Stimulated activated CD8-positive, alpha-beta memory T cell treated with anti-CD3 and anti-CD28 coated beads, Interleukin-4, amount 100 ng/mL, for 1 hour (primary cell): ENCODE measurements at places on chromosomes 5 and 9.

DNA sequence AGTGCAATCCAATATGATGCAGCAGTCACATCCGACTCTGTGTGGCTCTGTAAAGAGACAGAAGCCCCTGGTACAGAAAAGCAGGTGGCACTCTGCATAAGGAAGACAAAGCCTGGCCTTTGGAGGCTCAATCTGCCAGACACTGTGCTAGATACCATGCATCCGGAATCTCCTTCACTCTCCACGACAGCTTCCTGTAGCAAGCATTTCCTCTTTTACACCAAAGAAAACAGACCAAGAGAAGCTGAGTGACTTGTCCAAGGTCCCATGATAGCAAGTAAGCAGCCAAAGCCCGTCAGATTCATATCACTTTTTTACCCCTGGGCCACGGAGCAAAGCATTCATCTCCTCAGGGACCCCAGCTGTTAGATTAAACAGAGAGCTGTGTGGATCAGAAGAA lies 64.2 kb upstream of the SMIM23 start:
- no peak for DNase-seq

- DNase-seq = no peak
Observed at GRCh38 chr9:61673664-61674381, 484.0 kb downstream of the SPATA31A7 start.

DNA sequence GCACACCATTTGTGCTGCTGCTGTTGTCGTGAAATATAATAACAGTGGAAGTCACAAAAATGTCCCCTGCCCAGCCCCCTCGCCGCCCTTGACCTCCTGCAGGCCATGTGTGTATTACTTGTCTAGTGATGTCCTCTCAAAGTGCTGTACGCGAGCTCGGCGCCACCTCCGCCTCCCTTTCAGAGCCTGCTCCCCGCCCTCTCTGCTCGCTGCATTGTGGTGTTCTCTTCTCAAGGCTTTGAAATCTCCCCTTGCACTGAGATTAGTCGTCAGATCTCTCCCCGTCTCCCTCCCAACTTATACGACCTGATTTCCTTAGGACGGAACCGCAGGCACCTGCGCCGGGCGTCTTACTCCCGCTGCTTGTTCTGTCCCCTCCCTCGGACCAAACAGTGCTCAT lies 14.7 kb upstream of the CFAP157 start:
- no peak for DNase-seq

- DNase-seq = no peak
Observed at GRCh38 chr5:161373345-161373707, 173.2 kb downstream of the GABRB2 start.

GRCh38 chr9:126965541-126966428 lies 51.2 kb downstream of the RALGPS1 start:
- DNase-seq = peak; percentile 21

GRCh38 chr9:115276621-115277020 lies 158.7 kb upstream of the TNC start:
- no peak for DNase-seq

DNA sequence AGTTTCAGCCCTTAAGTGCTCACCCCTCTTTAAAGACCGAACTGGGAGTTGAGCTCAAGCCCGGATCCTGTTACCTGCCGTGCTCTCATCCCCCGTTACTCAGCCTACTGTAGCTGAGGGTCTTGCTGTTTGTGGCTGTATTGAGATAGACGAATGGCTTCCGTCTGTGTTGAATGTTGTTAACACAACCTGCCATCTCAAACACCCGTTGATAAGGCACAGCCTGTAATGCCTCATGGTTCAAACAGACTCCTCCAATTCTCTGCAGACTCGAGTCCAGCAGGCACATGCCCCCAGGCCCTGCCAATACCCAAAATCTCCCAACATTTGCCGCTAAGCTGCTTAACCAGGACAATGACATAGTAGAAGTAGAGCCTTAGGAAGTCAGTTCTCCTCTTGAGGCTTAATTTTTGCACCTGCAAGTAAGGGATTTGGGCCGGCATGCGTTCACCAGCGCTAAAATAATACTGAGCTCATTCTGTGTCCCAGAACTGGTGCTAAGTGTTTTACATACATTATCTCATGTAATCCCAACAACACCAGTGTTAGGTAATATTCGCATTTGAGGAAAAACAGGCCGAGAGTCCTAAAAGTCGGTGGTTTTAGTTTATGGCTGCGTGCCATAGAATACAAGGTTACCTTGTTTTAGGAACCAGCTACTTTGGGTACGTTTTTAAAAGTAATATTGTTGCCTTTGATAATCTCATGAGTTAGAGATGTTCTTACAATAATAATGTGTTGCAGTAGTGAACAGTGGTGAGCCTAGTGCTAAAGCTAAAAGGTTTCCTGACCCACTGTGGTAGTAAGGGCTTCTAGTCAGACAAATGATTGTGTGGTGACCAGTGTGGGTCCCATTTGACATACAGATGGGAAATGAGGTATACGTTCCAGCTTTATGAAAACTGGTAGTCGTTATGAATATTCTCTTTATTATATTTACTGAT lies 1.5 kb upstream of the RFX3 start:
- DNase-seq = peak; percentile 30

DNA sequence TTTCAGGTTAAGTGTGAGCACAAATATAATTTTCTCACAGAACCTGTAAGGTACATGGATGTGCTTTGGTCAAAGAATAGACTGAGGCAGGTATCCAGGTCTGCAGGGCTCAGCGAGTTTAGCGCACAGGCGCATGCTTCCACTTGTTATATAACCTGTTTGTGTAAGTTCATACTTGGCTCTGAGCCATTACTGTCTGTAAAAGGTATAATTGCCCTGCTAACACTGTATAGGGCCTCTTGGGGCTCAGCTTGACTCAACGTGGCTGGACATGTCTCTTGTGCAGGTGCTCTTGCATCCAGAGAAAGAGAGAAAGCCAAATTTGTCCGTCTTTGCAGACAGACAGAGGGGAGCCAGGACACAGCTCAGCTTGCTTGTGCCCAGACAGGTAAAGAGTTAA lies 759.6 kb downstream of the MTRR start:
- DNase-seq = no peak

DNA sequence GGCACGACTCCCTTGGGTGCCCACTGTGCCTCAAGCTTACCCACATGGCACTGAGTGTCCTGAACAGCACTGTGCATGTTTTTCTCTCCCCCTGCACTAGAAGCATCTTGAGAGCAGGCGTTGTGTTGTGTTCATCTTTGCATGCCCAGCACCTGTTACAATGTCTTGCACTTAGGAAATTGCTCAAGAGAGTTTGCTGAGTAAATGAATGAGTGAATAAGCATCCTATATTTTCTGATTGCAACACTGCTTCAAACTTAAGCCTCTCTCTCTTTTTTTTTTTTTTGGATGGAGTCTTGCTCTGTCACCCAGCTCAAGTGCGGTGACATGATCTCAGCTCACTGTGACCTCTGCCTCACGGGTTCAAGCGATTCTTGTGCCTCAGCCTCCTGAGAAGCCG lies 94.5 kb downstream of the LMNB1 start:
- no peak for DNase-seq

DNA sequence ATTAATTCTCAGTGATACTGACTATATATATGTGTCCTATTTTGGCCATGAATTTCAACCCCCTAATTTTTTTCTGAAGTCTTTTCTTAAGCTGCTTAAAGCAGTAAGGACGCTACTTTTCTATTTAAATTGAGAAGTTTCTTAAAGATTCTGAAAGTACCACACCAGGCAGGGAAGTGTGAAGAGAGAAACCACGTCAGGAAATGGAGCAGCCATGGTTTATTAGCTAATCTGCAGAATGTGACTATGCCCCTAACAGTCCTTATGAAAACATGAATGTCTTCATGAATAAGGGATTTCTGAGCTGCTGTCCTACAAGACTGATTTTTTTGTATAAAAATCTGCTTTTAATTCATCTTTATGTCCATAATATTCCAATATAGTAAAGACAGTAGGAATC lies 1724.3 kb upstream of the C9orf72 start:
- DNase-seq = no peak

- DNase-seq = no peak
Observed at GRCh38 chr5:130836729-130837649, 328.1 kb downstream of the HINT1 start.

DNA sequence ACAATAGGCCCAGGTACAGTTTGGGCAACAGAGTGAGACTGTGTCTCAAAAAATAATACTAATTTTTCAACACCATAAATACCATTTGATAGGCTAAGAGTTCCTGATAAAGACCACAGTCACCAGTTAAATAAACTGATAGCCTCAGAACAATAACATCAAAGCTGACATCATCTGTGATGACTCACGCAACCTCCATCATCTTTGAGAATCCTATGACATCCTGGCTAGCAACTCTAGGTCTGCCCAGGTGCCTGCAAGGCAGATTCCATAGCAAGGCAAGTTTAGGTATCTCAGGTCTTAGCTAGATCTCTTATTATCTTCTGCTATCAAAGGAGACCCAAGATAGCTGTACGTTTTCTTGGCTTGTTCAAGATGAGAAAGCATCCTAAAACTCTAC lies 30.5 kb upstream of the UBAP2 start:
- DNase-seq = no peak

DNA sequence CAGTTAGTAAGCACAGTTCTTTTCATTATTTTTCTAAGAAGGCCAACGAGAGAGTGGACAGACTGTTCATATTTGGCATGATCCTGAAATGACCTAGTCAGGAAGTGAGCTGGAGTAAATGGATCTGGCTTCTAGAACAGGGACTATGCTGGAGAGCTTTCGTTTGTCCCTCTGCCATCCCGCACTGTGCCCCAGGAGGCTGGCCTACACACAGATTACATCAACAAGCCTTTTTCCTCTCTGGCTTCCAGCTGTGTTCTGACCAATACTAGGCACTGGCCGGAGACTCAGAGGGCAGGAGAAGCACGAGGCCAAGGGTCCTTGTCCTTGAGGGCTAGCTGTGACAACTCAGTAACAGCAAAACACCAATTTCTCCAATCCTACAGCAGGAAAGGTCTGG lies 127.8 kb downstream of the MED27 start:
- no peak for DNase-seq

DNA sequence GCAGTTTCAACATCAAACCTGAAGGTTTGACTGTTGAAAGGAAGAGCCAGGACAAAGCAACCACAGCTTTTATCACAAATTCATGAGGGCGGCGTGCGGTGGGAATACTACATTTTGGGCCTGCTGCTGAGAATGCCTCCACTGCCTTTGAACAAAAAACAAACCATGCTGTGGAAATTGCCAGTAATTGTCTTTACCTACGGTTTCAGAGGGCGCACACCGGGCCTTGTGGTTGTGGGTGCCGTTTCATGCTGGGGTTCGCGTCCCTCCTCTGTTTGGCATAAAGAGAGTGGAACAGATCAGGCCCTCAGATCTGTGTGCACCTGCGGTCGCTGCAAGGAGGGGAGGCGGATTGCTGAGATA lies 27.6 kb upstream of the TCF7 start:
- DNase-seq = peak; percentile 42

DNA sequence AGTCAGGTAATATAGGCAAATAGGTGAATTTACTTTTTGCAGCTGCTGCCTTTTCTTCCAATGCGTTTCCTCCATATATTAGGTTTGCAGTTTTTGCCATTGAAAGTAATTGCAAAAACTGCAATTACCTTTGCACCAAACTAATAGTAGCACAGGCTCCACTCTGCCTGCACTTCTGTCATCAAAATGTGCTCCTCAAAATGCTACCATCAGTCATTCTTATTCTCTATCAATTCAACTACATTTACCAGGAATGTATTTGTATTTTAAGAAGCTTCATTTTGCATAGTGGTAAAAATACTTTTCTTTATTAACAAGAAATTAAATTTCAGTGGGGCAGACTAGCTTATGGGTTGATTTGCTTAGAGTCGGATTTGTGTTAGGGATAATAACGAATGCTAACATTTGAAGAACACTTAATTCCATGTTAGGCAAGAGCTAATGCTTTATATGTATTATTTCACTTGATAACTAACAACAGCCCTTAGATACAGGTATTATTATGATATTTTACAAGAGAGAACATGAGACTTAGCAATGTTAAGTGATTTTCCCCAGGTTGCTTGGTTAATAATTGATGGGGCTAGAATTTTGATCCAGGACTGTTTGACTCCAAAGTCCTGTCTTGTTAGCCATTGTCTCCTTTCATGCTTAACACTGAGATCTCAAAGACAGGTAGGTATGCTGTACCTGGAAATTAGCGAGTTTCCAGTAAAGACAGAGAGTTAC lies 300.4 kb downstream of the MAN2A1 start:
- no peak for DNase-seq

- DNase-seq = no peak
Observed at GRCh38 chr5:178417391-178417811, 172.8 kb downstream of the COL23A1 start.
